ENCODE measurements at places on chromosomes 2 and 18.

- DNase-seq, result no peak
Measured at GRCh38 chr2:62334440-62335058, 138.6 kb downstream of the B3GNT2 start.

- no peak for DNase-seq
Measured at GRCh38 chr2:150490466-150490865, 3.0 kb upstream of the RND3 start.

GRCh38 chr18:55338978-55339650 is 248.9 kb downstream of the TCF4 start:
- no peak for DNase-seq

DNA sequence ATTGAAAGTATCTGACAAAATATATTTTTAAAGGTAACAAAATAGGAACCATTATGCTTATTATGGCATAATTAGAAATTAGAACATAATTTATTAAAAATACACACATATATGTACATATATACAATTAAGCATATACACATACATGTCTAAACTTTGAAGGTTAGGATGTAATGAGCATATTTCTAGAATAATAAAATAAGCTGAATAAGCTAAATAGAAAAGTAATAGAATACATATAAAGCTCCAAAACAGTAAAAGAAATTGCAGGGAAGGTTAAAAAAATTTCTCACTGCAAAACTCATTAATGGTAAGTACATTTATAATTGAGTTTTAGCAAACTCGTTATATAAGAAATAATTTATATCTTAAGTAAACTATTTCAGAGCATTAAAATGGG is 1561.5 kb upstream of the ZEB2 start:
- DNase-seq, result no peak

DNA sequence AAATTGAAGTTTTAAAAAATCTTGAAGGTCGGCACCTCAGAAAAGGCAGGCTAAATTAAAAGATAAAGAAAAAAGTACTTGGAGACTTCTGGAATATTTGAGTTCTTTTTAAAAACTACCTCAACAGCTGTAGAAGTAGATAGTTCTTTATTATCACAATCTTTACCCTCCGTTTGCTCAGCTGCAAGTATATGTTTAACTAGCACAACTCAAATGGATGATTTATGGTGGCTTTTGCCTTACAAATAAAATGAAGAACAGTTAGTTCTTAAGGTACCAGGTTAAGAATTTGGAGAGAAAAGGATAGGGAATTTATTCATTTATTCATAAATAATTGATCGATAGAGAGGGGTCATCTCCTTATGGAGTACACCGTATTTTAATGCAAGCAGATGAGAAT is 237.6 kb upstream of the FOSL2 start:
- DNase-seq, result no peak

DNA sequence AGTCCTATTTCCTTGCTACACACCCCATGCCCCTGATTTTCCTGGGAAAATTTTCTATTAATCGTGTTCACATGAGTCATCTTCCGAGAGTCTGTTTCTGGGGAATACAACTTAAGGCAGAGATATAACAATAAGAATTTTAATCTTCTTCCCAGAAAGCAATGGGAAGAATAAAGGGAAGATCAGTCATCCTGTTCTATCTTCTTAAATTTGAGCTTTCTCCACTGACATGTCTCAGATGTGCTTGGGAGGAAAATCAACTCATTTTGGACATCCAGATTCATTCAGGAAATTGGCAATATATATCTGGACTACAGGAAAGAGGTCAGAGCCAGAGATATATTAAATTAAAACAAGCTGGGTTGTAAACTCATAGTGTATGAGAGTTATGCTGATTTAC is 62.3 kb upstream of the SPAG16 start:
- no peak for DNase-seq

- DNase-seq, result peak; percentile 40
Measured at GRCh38 chr2:43175876-43176275, 50.5 kb downstream of the ZFP36L2 start.

DNA sequence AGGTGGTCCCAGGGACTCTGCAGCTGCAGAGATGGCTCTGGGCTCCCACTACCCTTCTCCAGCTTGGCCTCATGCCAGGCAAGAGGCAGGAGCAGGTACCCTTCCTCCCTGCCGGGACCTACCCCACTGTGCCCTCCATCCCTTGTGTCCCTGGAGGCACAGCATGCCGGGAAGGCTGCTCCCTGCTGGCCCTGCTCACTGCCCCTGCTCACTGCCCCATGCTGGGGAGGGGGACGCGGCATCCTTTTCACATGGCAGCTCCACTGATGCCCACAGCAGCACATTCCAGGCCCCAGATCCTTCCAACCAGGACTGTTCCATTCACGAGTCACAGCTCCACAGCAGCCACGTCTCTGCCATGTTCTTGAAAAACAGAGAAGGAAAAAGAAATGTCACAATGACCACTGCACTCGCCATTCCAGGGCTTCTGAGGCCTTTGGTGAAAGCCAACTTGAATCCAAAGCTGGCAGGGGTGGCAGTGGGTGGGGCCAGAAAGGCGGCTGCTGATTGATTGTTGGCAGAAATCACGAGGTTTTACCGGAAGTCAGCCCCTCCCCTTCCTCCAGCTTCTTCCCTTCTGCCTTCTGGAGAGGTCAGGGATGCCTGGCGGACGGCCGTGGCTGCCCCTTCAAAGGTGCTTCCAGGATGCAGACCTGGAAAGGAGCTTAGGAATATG is 268.0 kb downstream of the CYP26B1 start:
- no peak for DNase-seq
